Immature natural killer cell (primary cell): ENCODE measurements at places on chromosomes 5 and 9. TPM values are rescaled to one million over a fixed set of nuclear protein-coding genes. Genes with fewer than 3 reads are reported as not detected.

The F12 gene
- polyA plus RNA-seq: 1.3 TPM

- DNase-seq: no peak
Measured at GRCh38 chr9:92064711-92065110, 50.5 kb downstream of the SPTLC1 start.

The PCDHGA6 gene
- polyA plus RNA-seq: not detected

The ZNF354B gene
- 2.2 TPM for polyA plus RNA-seq

- DNase-seq: no peak
Measured at GRCh38 chr5:856531-857425, 6.0 kb upstream of the ZDHHC11 start.

DNA sequence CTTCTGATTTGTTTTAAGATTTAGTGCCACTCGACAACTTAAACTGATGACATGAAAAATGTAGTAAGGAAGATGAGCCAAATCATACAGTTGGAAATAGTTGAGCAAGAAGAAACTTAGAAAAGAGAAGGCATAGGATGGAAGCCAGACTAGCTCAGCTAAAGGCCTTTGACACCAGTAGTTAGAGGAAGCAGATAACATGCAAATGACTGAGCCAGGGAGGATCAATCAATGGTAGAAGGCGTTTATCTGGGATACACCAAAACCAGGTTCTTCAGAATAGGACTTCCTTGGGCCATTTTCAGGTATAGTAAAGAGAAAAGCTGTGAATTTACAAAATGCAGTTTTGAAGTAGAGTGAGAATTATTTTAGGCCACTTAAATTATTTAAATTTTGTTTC lies 3.2 kb downstream of the TDRD7 start:
- DNase-seq: no peak
